BJ (cell line): ENCODE measurements at places on chromosomes 5 and 9. TPM values are rescaled to one million over a fixed set of nuclear protein-coding genes. Genes with fewer than 3 reads are reported as not detected.
A peak's percentile ranks its signal among the peaks of the same experiment; 100 is the strongest.

DNA sequence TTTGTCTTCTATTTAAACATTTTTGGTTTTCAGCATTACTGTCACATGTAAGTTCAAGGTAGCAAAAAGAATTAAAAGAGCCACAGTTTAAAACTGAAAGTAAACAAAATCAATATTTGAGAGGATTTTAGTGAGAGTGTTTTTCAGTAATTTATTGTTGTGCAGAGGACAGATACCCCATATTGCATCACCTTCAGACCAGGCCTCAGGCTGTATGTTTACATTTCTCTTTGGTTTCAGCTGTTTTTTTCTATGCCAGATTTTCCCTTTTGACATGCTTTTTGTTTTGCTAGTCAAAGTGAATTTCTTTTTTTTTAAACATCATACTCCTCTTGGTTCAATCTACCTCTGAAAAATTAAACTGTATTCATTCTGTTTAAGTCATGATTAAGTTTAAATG lies 47.2 kb downstream of the MAST4 start:
- DNase-seq, result no peak

Gene IFNE
- polyA plus RNA-seq, result 0.28 and 0.69 TPM in 2 replicates

- DNase-seq, result no peak
Observed at GRCh38 chr9:9558907-9559306, 1053.9 kb downstream of the PTPRD start.

DNA sequence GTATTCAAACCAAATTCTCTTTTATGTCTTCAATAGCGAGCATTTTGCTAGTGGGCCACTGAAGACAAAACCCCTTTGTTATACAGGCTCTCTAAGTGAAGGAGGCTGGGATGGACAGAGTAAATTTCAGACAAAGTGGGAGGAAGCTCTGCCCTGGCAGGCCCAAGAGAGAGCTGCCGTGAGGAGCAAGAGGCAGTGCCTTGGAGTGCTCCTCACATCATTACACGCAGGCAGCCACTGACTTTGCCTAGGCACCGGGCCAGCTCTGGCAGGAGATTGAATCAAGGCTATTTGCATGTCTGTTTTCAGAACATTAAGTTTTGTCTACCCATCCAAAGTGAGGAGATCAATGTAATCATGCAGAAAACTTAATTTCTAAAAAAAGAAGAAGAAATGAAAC lies 167.7 kb downstream of the CCDC192 start:
- no peak for DNase-seq

Gene PCDHGB1
- polyA plus RNA-seq, result 2.0 and 2.2 TPM in 2 replicates

- DNase-seq, result no peak
Observed at GRCh38 chr9:100372648-100373047, 19.9 kb upstream of the TEX10 start.

Gene GRM6
- polyA plus RNA-seq, result not detected in 2 replicates

Gene PPP2R2B
- 0.58 and 0.69 TPM in 2 replicates for polyA plus RNA-seq

DNA sequence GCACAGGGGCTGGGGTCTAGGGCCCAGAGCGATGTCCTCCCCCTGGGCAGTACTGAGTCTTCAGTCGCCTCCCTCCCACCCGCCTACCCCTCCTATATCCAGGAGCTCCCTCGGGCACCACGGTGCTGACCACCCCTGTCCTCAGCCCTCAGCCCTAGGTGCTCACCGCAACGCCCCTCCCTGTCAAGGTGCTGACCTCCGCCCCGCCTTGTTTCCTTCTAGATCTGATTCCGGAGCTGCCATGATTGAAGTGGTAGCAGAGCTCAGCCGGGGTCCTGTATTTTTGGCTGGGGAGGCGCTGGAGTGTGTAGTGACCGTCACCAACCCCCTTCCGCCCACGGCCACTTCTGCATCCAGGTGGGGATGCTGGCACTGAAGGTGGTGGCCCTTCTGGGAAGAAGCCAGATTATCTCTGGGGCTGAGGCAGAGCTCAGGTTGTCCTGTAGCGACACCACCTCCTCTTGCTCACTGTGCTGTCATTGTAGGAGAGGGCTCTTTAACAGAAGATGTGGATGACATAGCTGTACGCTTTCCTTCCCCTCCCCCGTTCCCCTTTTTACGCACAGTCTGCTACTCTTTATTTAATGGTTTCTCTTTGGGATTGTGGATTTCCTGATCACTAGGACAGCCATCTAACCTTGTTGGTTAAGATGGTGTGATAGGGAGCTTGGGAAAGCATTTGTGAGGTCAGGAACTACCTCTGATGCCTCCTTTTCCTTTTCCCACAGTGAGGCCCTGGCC lies 598 bp downstream of the RGP1 start:
- no peak for DNase-seq

DNA sequence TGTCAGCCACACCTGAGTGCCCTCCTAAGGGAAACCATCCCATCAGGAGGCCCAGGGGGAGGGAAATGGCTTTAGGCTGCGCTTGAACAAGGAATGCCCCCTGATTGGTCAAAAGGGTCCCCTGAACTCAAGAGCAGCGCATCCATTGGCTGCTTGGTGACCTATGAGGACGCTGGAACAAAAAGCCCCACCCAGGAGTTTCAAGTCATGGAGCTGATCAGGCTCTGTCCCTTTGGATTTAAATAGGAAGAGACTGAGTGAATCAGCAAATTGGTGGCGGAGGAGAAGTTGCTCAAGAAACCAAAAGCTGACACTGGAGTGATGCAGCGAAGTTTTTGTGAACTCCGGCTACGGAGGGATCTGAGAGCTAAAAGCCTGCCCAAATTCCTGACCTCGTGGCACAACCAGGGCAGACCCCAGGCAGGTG lies 66.7 kb downstream of the SMIM23 start:
- no peak for DNase-seq

GRCh38 chr5:125446986-125447385 lies 700.5 kb upstream of the ZNF608 start:
- DNase-seq, result peak; percentile 4

GRCh38 chr5:53311681-53312080 lies 168.7 kb upstream of the FST start:
- DNase-seq, result no peak
